NCI-H187 treated with DMSO at 0.1 percent for 48 hours (cell line): ENCODE measurements at places on chromosomes 13 and 19.

DNA sequence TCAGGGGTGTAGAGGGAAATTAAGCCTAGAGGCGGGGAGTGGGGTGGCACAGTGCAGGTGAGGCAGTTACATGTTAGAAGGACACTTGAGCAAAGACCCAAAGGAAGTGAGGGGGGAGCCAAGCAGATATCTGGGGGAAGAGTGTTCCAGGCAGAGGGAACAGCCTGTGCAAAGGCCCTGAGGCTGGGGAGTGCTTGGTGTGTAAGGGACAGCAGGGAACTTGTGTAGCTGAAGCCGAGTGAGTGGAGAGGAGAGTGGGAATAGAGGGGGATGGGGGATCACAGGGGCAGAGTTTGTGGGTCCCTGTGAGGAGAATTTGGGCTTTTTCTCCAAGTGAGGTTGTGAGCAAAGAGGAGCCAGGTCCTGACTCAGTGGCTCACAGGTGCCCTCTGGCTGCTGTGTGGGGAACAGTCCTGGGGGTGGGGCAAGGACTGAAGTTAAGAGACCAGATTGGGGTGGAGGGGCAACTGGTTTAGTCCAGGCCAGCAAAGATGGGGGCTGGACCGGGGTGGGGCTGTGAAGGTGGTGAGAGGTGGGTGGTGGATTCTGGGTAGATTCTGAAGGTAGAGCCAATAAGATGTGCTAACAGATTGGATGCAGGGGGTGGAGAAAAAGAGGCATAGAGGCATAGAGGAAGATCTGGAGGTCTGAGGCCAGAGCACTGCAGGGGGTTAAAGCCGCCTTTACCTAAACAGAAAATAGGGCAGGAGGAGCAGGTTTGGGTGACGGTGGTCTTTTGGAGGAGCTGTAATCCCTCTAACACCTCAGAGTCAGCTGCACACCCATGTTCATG lies 75.3 kb downstream of the CACNA1A start:
- DNase-seq, result no peak

GRCh38 chr13:36567485-36567884 lies 106.3 kb upstream of the SERTM1 start:
- DNase-seq, result no peak

- no peak for DNase-seq
Observed at GRCh38 chr19:39867133-39867532, 21.0 kb upstream of the FBL start.

DNA sequence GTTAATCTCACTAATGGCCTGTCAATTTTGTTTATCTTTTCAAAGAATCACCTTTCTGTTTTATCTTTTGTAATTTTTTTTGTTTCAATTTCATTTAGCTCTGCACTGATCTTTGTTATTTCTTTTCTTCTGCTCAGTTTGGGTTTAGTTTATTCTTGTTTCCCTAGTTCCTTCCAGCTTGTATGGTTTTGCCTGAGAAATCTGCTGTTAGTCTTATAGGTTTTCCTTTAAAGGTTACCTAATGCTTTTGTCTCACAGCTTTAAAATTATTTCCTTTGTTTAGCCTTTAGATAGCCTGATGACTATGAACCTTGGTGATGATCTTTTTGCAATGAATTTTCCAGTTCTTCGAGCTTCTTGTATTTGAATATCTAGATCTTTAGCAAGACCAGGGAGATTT lies 1869.8 kb upstream of the PCDH20 start:
- no peak for DNase-seq

- DNase-seq, result no peak
Observed at GRCh38 chr19:6925801-6926751, 38.7 kb downstream of the ADGRE1 start.

GRCh38 chr13:83248751-83249150 lies 633.5 kb downstream of the SLITRK1 start:
- no peak for DNase-seq

GRCh38 chr13:23988546-23989122 lies 91.3 kb upstream of the C1QTNF9B start:
- DNase-seq, result no peak

DNA sequence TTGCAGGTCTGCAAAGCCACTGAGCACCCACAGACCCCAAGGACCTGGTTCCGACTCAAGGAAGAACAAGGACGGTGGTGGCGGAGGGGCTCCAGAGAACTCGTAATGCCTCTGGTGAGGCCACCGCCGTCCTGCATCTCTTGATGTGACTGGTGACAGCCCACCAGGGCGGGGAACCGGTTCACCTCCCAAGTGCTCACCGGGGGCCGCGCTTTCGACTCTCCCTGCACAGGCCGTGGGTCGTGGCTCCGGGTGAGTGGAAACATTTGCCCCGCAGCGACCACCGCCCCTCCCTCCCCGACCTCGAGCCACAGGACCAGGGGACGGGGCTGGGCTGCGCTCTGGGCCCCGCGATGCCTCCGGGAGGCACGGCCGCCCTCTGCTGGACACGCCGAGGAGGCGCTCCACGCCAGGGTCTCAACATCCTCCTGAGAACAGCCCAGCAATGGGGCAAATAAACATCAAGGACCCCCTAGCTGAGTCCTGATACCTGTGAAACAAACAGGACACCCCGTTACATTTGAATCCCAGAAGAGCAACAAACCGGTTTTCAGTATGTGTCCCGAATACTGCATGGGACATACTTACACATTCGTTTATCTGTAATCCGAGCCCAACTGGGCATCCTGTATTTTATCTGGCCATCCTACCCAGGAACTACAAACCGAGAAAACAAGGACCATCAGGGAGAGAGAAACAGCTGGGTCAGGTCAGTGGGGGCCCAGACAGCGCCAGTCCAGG lies 3.9 kb upstream of the PLPP2 start:
- no peak for DNase-seq

- DNase-seq, result no peak
Observed at GRCh38 chr13:94176561-94176960, 302.9 kb downstream of the DCT start.

- DNase-seq, result peak; percentile 53
Observed at GRCh38 chr13:50387051-50387581, 371.9 kb downstream of the KCNRG start.

DNA sequence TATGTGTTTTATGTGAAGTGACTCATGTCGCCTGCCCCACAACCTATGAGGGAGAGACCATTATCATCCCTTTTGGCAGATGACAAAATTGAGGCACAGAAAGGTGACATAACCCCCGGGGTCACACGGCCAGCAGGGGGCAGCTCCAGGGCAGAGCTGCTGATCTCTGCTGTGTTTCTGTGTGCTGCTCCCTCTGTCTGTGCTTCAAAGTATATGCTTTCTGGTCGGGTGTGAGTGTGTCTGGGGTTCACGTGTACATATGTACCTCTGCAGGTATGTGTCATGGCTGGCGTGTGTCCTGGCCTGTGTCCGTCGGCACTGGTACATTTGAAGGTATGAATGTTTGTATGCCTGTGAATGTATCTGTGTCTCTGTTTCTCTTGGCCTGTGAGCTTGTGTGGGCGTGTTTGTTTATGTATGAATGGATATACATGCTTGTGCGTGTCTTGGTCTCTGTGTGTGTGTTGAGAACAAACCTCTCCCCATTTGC lies 7.1 kb downstream of the LIPE start:
- DNase-seq, result no peak

DNA sequence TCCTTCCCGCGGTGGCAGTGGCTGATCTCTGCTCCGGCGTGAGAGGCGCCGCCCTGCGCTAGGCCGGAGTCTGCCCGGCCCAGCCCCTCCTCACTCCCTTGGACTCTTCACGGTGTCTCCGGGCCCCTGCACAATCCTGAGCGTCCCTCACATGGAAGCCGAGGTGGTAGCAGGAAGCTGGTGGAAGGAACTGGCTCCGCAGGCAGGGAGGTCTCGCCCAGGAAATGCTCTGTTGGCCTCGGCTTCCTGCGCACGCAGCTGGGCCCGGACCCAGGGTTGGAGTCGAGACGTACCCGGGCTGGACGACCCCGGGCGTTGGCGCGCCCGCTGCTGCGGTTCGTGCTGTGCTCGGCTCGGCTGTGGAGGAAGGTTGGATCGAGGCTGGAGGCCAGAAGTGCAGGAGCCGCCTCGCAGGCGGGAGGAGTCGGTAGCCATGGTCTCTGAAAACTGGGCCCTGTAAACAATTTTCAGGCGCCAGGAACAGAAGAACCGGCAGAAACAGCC lies 46.3 kb downstream of the ZNF724 start:
- DNase-seq, result no peak

DNA sequence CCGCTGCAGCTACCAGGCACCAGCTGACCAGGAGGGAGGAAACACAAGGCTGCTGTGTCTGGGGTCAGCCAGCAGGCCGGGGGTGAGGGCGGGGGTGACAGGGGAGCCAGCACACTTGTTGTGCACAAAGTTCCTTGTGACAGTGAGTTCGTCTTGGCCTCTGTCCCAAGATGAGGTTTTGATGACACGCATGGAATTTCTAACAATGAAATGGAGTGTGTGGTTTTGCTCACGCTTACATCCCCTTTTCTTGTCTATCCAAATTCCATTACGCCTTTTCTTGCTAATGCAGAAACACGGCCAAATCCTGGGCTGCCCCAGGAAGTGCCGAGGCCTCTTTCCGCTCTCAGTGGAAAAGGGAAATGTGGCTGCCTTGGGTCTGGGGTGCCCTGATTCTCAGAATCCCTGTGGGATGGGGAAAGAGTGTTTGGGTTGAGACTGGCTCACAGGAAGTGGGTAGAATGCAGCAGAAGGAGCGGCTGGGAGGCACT lies 73.8 kb downstream of the GADD45B start:
- DNase-seq, result no peak

GRCh38 chr19:17565611-17566010 lies 10.2 kb downstream of the COLGALT1 start:
- no peak for DNase-seq

DNA sequence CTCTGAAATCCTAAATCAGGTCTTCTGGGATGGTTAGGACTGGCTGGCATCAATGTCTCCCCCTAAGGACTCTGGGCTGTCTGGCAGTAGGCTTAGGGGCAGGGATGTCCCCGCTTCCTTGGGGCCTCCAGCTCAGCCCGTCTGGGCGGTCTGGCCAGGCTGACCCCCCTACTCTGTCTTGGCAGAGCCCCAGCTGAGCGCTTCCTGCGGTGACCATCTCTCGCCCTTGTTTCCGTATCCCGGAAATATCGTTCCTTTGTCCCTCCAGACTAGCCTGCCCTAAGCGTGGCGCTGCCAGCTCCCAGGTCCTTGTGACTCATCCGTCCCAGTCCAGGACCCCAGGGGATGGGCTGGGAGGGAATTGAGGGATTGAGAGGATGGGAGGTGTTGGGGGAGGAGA lies 11.3 kb downstream of the GTPBP3 start:
- no peak for DNase-seq

DNA sequence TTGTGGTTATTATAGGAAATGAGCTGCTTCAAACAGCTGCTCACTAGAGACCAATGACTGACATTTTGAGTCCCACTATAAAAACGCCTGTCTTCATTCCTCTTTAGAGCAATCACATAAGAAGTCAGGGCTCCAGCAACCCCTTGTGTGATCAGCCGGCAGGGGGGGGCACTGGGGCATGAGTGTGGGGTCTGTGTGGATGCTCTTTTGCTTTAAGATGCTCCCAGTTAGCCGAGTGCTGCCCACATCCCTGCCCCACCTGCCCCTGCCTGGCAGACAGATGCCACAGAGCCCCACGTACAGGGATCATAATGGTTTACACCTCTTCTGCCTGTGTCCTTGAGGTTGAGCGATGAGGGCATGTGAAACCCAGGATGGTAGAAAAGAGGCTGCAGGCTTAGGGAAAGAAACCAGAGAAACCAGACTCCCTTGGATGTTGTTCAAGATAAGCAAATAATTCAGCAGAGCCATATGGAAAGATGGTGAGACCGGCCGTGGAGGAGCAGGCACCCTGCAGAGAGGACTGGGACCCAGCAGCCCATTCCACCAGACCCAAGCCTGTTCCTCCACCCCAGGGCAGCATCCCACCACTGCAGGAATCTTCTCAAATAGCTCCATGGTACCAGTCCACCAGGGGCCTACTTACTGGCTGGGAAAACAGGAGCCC lies 55.4 kb downstream of the CHST8 start:
- DNase-seq, result no peak

- DNase-seq, result no peak
Observed at GRCh38 chr19:49058562-49058961, 1.0 kb upstream of the CGB7 start.

- DNase-seq, result peak; percentile 52
Observed at GRCh38 chr19:46784262-46785053, 3.9 kb downstream of the SLC1A5 start.

DNA sequence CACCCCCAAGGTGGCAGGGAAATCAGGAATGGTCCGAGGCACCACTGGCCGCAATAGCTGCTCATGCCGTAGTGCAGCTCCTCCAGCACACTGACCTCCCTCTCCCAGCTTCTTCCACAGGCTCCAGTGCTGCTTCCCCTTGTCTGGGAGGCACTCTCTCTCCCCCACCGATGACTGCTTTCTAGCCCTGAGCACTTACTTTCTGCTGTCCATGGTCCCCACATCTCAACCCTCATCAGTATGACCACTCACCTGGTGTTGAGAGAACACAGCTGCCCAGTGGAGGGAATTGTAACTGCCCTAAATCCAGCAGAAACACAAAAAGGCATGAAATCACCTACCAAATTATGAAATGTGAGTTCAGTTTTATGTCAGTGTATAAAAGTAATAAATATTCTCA lies 28.9 kb upstream of the TPP2 start:
- DNase-seq, result no peak

- no peak for DNase-seq
Observed at GRCh38 chr13:98123176-98123575, 19.7 kb upstream of the FARP1 start.

- no peak for DNase-seq
Observed at GRCh38 chr13:32330441-32330840, 15.1 kb downstream of the BRCA2 start.

GRCh38 chr19:13881692-13882418 lies 4.9 kb downstream of the NANOS3 start:
- DNase-seq, result no peak

GRCh38 chr19:9156304-9156703 lies 16.1 kb downstream of the ZNF317 start:
- no peak for DNase-seq

DNA sequence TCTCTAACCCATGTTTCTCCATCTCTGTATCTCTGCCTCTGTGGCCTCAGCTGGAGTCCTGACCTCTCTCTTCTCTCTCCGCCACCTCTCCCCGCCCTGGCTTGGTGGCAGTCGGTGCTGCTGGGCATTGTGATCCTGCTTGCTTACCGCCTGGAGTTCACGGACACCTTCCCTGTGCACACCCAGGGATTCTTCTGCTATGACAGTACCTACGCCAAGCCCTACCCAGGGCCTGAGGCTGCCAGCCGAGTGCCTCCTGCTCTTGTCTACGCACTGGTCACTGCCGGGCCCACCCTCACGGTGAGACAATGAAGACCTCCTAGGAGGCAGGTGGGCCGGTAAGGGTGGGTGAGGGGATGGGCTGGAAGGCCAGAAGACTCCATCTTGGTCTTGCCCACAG lies 4.2 kb downstream of the PLPPR2 start:
- DNase-seq, result no peak

GRCh38 chr13:76216729-76217128 lies 580.6 kb downstream of the LMO7 start:
- DNase-seq, result no peak

GRCh38 chr19:6498294-6499036 lies 3.6 kb downstream of the TUBB4A start:
- no peak for DNase-seq

DNA sequence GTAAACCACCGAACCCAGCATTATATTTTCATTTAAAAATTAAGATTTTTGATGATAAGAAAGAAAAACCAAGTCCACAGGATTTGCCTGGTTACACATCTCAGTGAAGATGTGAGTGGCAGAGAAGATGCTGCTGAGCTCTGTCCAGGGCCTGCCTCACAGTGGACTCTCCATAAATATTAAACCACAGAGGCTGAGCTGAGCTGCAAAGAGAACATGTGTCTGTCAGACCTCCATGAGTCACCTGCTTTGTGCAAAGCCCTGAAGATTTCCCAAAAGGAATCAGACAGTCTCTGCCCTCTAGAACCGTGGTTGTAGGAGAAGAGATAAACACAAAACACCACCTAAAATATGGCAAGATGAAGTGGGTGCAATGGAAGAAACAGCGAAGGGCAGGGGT lies 127.2 kb upstream of the TSC22D1 start:
- DNase-seq, result no peak
